Gastrocnemius medialis (tissue), 4 donors: ENCODE measurements at places on chromosomes 1 and 21. TPM values are rescaled to one million over a fixed set of nuclear protein-coding genes. Genes with fewer than 3 reads are reported as not detected.

GRCh38 chr1:163171826-163172225, 30.9 kb downstream of the RGS5 start:
- DNase-seq: no peak

DNA sequence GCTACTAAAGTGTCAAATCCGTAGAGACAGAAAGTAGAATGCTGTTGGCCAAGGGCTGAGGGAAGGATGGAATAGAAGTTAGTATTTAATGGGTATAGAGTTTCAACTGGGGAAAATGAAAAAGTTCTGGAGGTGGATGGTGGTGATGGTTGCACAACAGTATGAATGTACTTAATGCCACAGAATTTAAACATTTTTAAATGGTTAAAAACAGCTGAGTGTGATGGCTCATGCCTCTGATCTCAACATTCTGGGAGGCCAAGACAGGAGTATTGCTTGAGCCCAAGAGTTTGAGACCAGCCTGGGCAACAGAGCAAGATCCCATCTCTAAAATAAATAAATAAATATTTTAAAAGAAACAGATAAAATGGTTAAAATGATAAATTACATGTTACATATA, 44.5 kb downstream of the PIK3R3 start:
- no peak for DNase-seq

- DNase-seq: no peak
Measured at GRCh38 chr1:171984262-171984661, 143.0 kb downstream of the DNM3 start.

DNA sequence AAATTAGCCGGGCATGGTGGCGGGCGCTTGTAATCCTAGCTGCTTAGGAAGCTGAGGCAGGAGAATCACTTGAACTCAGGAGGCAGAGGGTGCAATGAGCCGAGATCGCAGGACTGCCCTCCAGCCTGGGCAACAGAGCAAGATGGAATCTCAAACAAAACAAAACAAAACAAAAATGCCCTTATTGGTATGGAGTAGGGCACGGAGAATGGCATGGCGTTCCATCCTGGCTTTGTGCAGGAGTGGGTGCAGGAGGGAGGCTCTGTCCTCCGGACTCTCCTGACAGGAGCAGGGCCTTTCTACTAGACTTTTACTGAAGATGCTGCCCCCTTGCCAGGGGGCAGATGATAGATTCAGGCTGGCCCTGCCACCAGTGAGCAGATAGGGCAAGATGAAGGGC, 1.0 kb downstream of the TMEM61 start:
- no peak for DNase-seq

DNA sequence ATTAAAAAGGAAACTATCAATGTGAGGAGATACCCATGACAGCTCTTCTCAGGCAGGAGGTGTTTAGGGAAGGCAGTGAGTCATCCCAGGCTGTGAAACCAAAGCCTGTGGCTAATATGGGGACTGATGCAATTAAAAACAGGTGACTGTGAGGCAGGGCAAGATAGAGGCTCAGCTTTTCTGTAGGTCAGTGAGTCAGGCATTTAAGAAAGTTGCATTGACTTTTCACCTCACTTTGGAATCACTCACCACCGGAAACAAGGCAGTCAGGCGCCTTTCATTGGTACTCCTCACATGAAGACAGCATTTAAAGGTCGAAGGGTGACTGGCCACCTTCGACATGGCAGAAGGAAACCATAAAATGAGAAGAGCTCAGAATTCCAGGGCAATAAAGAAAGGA, 54.5 kb downstream of the PAPPA2 start:
- DNase-seq: peak; percentile 12

DNA sequence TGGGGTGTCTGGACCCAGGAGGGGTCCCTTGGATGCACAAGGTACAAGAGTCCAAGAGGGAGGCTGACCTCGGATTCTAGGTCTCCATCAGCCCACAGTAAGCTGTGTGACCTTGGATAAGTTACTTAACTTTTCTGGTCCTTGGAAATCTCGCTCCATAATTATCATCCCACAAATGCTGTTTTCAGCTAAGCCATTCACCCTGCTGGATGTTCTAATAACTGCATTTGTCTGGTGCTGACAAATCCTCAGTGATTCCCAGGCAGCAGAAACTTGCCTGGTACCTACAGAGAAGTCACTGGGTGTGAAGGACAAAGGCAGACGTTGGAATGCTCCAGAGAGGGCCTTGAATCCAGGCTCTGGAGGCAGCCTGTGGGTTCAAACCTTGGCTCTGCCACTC, 89.7 kb downstream of the IGSF21 start:
- DNase-seq: no peak

- DNase-seq: no peak
Measured at GRCh38 chr1:156660752-156661112, 16.5 kb downstream of the NES start.

DNA sequence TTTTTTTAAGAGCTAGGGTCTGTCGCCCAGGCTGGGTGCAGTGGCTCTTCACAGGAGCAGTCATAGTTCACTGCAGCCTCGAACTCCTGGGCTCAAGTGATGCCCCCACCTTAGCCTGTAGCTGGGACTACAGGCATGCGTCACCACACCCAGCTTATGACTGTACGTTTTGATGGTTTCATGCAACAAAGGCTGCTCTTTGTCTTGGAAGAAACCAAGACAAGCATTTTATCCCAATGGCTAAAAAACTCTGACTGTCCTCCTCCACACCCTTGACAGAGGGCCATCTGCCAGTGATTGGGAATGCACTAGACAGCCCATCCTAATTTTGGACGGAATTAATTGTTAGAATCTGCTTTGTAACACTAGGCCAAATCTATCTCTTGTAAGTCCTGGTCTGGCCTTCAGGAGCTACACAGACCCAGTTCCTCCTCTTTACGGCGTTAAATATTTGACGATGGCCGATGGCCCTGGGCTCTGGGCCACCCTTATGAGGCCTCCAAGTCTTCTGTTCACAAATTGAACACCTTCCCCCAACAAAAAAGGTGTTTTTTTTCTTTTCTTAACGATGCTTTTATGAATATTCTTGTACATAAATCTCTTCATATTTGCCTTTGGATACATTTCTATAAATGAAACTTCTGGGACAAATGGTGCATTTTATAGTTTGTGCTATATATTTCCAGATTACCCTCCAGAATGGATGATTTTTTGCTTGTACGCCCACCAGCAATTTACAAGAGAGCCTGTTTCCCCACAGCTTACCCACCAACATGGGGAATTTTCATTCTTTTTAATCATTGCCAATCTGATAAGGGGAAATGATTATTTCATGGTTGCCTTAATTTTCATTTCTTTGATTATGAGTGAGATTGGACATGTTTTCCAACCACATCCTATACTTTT, 104.8 kb upstream of the SLC25A33 start:
- no peak for DNase-seq

DNA sequence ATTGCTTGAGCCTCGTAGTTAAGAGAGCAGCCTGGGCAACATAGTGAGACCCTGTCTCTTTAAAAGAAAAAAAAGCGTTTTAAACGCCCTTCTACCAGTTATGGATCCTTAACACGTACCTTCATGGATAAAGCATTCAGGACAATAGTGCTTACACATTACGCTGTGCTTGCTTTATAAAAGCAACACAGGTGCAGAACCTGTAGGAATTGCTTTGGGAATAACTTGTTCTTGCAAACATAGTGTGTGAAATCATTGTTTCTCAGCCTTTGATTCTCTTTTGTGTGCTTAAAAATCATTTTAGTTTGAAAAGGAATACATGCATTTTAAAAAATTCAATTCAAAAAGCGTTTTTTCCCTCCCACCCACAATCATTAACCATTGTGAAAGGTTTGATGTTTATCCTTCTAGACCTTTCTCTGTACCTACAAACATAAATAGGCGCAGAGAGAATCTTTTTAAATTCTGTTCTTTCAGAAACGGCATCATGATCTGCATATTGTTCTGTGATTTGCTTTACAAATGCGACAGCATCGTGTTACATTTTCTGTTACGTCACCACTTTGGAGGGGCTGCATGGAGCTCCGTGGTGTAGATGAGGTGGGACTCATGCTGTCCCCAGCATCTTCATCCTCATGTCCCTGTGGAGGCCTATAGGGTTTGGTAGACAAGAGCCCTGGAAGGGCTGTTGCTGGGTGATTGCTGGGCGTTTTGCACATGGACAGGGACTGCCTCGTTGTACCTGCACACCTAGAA, 54.6 kb downstream of the SPSB1 start:
- DNase-seq: no peak

PPIAL4G gene
- not detected for total RNA-seq

CYP4B1 gene
- total RNA-seq: 57.3 TPM

DIO1 gene
- not detected for total RNA-seq

RHEX gene
- total RNA-seq: not detected

KIF17 gene
- 3.0 TPM for total RNA-seq

LORICRIN gene
- total RNA-seq: not detected

GRCh38 chr1:113630340-113631327, 128.7 kb downstream of the PHTF1 start:
- DNase-seq: no peak

GRCh38 chr1:239897458-239897857, 194.2 kb upstream of the FMN2 start:
- no peak for DNase-seq

AMY1C gene
- not detected for total RNA-seq

DNA sequence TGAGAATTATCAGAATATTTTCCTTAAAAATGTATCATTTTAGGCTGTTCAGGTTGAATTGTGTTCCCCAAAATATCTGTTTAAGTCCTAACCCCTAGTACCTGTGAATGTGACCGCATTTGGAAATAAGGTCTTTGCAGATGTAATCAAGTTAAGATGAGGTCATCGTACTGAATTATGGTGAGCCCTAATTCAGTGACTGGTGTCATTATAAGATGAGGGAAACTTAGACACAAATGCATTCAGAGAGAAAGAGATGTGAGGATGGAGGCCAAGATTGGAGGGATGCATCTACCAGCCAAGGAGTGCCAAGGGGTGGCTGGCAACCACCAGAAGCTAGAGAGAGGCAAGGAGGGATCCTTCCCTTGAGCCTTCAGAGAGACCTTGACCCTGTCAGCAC, 4.1 kb downstream of the RAB4A start:
- DNase-seq: no peak

GRCh38 chr1:234270093-234270492, 103.2 kb upstream of the COA6 start:
- DNase-seq: no peak

DNA sequence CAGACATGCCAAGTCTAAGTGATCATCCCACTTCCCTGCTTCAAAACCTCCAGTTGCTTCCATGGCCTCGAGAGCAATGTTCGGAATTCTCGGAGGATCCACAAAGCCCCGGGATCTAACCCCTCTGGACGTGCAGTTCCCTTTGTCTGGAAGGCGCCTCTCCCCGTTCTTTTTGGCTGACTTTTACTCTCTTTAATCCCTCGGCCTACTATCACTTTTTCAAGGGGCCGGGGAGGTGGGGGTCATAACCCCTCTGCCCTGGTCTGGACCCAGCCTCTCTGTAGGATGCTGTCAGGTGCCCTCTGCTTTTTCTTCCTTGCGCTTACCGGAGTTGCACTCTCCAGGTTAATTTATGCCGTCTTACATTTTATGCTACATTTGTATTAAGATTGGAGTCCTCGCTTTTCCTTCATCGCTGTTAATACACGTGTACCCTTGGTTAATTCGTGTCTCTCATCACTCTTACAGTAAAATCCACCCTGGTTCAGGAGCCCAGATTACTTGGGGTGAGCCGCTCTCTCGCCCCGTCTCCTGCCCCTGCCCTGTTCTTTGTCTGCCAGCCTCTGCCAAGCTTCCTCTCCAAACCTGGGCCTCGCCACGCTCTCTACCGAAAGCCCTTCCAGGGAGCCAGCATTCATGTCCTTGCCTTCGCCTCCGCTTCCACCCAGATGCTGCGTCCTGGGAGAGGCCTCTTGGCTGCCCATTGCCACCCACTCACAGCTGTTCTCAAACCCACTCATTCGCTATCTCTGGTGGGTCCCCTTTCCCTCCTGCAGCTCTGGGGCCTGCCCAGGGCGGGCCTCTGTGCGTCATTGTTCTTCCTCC, 448.6 kb downstream of the CAMTA1 start:
- DNase-seq: no peak

GRCh38 chr1:205449750-205450443, 5.9 kb downstream of the BLACAT1 start:
- DNase-seq: no peak
